ENCODE measurements at places on chromosomes 11 and 22.

- no peak for DNase-seq
These were observed 86.8 kb downstream of the NECTIN1 start for GRCh38 chr11:119641983-119642745.

- DNase-seq = no peak
These were observed 539 bp downstream of the SIRT3 start for GRCh38 chr11:235609-235996.

DNA sequence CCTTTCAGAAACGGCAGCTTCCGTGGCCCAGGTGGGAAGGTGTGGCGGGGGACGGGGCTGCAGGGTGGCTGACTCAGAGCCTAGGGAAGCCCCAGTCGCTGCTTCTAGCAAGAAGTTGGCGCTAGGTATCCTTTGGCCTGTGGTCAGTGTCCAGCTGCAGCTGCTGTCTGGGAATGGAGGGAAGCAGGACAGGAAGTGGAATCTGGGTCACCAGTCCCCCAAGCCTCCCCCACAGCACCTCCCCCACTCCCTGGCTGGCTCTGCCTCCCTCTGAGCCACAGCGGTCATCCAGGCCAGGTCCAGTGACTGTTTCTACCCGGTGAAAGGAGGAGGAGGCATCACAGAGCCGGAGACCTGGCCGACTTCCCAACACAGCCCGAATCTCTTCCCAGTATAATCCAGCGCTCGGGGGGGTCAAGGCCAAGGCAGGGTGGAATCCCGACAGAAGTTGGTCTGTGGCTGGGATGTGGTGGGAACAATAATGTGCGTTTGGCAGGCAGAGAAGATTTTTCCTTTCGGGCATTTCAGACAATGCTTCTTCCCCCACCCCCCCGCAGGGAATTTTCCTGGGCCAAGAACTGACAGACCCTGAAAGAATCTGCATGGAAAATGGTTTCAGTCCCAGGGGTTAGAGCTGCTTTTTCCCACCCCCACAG lies 45.1 kb downstream of the C11orf96 start:
- no peak for DNase-seq

GRCh38 chr22:32511776-32512175 lies 37.2 kb downstream of the FBXO7 start:
- DNase-seq = no peak

DNA sequence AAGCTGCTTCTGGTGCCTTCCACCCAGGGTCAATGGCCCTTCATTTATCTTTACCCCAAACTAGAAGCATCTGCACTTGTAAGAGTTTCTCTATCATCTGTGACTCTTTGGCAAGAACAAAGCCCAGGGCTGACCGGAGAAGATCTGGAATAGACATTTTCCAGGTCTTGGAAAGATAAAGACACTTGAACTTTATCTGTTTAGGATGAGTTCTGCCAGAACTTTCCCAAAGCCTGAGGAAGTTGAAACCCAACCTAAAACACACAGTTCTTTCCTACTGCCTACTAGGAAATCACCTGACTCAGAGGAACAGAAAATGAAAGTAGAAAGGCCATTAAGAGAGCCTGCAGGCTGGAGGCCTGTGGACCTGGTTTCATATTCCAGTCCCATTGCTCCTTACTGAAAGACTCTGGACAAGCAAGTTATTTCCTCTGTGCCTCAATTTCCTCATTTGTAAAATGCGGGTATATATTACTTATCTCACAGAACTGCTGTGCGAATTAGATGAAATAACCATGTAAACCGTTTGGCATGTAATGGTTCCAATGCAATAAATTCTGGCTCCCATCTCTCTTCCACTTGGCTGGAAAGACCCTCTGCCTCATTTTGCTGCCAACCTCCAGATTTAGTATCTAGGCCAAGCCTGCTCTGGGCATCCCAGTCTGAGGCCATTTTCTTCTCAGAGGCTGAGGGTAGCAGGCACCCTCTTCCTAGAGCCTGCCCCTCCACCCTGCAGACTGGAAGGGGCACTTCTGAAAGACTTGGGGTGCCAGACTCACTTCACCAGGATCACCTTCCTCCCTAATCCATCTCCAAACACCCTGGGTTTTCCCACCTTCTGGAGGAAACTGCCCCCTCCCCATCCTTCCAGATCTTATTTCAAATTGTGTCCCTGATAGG lies 1.2 kb downstream of the UBE2L6 start:
- no peak for DNase-seq

Data from NCI-H1694 treated with DMSO at 0.1 percent for 48 hours (cell line).